A549 treated with AZD2906 at 1 μM for 4 hours (cell line): ENCODE measurements at places on chromosomes 6 and 20. TPM values are rescaled to one million over a fixed set of nuclear protein-coding genes. Genes with fewer than 3 reads are reported as not detected.

Gene CASS4
- 0.03 to 0.09 TPM (median 0.03 TPM) in 3 of 5 replicates, not detected in the others for total RNA-seq

Gene BNIP5
- 0.02 to 0.05 TPM (median 0.02 TPM) in 4 of 5 replicates, not detected in the other for total RNA-seq

Gene AIF1
- total RNA-seq: not detected in 5 replicates

Gene UNC5CL
- 0.34 to 0.78 TPM (median 0.62 TPM) in 5 replicates for total RNA-seq

Gene C2
- 0.20 to 0.34 TPM (median 0.23 TPM) in 5 replicates for total RNA-seq

Gene ASCC3
- total RNA-seq: 14.9 to 18.5 TPM (median 15.5 TPM) in 5 replicates

Gene PKHD1
- not detected in 5 replicates for total RNA-seq

Gene HTR1E
- total RNA-seq: not detected in 5 replicates

Gene OXT
- total RNA-seq: not detected in 5 replicates

Gene VWA7
- total RNA-seq: 1.3 to 1.9 TPM (median 1.5 TPM) in 5 replicates
